ENCODE measurements at places on chromosomes 16 and 17.

DNA sequence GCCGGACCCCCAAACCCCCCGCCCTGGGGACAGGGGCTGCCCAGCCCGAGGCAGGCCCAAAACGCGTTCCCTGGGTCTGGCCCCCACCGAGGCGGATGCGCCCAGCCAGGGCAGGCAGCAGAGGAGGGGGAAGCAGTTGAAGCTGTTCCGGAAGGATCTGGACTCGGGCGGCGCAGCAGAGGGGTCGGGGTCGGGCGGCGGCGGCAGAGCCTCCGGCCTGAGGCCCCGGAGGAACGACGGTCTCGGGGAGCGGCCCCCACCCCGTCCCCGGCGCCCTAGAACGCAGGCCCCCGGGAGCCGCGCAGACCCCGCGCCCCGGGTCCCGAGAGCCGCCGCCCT, 22.9 kb upstream of the ZFPM1 start:
- no peak for DNase-seq

GRCh38 chr17:80262291-80262690, 1.6 kb downstream of the RNF213 start:
- DNase-seq: no peak

- DNase-seq: no peak
Measured at GRCh38 chr17:9672266-9672665, 26.9 kb downstream of the USP43 start.

DNA sequence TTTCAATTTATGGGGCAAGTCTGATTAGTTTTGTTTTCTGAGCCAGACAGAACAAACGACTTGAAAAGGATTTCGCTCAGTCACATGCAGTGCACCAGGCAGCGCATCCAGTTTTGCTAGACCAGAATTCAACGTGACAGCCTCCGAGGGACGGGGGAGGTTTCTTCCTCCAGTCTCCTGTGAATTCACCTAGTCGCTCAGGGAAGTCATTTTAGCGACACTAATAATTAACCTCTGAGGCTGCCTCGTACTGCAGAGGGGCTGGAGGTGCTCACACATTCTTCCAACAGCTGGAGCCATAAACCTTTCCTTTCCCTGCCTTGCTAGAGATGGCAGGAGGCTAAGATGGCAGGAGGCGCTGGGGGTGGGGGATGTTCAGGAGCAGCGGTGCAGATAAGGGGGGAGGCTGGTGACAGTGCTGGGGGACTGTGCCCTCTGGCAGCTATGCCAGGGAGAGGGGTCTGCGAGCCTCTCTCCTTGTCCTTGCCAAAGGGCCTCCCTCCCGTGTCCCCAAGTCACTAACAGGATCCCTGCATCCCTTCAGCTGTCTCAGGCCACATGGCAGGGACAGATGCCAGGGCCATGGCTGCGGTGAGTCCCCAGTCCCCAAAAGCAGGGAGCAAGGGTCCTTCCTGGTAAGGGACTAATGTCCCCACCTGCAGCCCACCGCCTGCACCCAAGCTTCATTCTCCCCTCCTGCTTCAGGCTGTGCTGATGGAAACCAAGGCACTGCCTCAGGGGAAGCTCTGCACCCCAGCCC, 24.0 kb downstream of the MXRA7 start:
- no peak for DNase-seq

GRCh38 chr17:4840893-4841242, 7.7 kb downstream of the MINK1 start:
- DNase-seq: no peak

GRCh38 chr16:84928679-84929420, 82.5 kb downstream of the ZDHHC7 start:
- no peak for DNase-seq

DNA sequence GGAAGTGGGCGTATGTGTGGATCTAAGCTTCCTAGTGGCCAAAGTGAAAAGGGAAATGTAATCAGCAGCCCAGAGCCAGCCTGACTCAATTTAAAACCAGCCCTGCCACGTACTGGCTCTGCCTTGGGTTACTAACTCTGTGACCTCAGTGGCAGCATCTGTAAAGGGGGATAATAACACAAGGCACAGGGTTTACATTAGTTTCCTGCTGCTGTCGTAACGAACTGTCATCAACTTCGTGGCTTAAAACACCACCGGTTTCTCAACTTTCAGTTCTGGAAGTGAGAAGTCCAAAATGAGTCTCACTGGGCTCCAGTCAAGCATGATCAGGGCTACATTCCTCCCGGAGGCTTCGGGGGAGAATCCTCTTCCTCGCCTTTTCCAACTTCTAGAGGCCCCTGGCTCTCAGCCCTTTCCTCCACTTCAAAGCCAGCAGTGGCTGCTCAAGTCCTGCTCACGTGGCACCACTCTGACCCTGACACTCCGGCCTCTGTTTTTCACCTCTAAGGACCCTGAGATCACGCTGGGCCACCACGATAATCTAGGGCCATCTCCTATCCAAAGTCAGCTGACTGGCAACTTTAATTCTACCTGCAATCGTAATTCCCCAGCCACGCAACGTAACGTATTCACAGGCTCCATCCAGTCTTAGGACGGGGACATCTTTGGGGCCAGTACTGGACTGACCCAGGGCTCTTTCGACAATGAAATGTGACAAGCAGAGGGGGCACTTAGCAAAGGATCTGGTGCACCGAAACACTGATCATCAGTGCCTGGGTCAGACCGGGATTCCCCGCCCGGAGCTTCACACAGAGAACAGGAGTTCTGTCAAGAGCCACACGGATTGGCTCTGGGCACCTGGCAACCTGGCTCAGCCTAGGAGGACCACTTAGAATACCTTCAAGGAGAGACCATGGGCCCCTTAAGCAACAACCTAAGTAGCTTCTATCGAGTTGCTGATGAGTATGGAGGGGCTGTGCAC, 14.5 kb downstream of the TMC6 start:
- no peak for DNase-seq

Measured in Daoy (cell line).